ENCODE measurements at places on chromosomes 5 and 9.

- no peak for DNase-seq
These were observed 20.5 kb upstream of the CCL28 start for GRCh38 chr5:43432486-43433375.

DNA sequence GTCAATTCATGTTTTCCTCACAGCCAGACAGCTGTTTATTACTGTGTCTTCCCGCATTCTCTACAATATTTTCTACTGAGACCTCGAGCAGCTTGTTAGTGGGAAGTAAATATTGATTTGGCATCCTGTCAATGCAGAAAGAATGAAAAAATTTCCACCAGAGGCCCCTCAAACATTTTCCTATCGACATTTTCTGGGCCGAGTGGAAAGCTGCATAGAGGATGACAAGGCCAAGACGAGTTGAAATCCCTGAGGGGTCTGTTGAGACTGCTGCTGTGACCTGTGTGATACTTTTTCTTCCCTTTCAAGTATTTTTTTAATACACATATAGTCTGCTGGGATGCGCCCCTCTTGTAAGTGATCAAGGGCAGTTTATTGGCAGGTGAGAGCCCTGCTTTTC, 91.4 kb upstream of the SH3GL2 start:
- DNase-seq: no peak

DNA sequence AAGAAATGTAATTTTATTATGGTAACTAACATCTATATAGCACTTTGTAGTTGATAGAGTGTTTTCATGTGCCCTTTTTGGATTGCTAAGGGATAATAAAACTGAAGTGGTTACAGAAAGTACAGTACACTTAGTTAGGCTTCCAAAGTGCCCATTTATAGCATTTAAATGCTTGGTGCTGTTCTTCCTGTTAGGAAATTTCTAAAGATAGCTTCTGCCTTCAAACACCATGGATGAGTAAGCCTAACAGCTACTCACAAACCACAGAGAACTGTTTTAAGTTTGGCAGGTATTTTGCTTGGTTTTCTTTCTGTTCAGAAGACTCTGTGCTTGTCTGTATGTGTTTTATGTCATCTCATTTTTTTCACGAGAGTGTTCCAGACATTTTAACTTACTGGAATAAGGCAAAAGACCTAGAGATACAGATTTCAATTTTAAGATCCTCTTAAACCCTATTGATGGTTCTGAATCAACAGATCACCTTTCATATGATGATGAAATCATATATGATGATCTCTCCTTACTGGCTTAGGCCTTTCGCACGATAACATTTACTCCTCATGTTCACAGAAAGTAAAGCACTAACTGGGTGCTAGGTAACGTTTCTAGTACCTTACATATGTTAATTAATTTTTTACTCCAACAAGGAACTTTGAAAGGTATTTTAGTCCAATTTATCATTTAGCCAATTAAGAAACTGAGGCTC, 4.4 kb downstream of the RIMOC1 start:
- DNase-seq: no peak

DNA sequence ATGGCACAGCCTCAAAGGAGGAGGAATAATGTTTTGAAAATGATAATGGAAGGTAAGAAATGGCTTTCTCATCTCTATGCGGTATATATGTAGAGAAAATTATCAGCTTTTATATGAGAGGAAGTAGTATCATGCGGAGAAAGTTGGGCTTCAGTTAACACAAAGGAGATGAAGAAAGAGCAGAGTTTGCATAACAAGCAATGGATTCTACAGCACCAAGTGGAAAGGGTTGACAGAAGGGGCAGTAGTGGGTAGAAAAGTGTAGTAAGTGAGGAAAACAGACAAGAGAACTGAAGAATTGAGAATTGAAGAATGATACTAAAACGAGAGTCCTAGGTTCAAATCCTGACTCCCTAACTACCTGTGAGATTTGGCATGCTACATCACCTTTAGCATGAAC, 51.0 kb downstream of the GNG10 start:
- DNase-seq: no peak

GRCh38 chr9:96649620-96650324, 5.3 kb downstream of the PRXL2C start:
- no peak for DNase-seq

DNA sequence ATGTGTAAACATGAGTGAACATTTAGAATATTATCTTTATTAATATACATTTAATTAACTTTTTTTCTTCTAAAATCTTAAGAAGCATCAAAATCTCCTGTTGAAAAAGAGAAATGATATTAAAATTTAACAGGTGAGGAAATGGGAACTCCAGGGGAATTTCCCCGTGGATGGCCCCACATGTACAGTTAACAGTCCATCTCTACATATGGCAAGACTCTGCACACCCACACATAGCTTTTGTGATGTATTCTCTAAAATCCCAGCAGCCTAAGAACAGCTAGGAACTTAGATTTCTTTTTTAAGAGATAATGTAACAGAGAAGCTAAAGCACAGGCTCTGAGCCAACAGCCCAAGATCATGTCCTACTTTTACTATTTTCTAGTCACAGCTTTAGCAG, 556.3 kb upstream of the RGMB start:
- no peak for DNase-seq

All from germinal center (tissue), 1 donor.